CD4-positive, alpha-beta T cell (primary cell): ENCODE measurements at places on chromosomes 16 and 17. TPM values are rescaled to one million over a fixed set of nuclear protein-coding genes. Genes with fewer than 3 reads are reported as not detected.

- no peak for DNase-seq
- peaks cover 9% of the 10 kb centered on the region for H3K4me1 ChIP-seq
- no peak overlapping the region for H3K27ac ChIP-seq
Measured at GRCh38 chr17:37512442-37513068, 22.9 kb downstream of the DUSP14 start.

DNA sequence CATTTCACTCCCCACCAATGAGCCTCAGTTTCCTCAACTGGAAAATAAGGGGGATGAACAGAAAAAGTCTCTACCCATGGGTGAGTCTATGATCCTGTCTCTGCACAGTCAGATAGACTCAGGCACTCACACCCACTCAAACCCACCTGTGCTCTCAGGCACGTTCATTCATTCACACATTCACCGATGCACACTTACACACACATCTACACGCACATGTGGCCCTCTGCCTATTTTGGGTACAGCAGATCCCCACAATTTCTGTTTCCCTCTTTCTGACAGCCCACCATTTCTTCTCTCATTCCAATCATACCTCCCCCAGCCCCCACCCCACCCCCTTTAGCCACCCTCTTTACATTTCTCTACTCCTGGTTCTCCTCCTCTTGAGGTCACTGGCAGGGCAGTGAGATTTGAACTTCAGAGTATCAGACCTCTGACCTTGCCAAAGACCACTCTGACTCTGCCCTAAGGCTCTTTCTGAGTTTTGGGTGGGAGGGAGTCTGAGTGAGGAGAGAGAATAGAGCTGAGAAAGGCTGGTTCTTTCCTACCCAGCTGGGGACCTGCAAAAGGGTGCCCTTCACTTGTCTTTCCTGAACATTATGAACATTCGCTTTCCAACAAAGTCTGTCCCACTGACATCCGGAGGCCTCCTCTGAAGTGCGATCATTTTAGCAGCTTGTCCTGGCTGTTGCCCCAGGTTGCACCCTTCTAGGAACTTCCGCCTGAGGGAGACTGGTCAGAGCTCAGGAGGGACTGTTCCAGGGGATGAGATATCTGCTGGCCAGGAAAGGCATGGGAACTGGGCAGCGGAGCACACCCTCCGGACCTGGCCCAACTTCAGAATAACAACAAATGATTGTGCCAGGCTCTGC is 10.1 kb upstream of the COL1A1 start:
- H3K4me1 ChIP-seq = peaks cover 3% of the 10 kb centered on the region
- H3K27me3 ChIP-seq = peaks cover 14% of the 10 kb centered on the region
- no peak overlapping the region for H3K4me3 ChIP-seq
- DNase-seq = no peak
- H3K36me3 ChIP-seq = no peaks in the 10 kb centered on the region

DNA sequence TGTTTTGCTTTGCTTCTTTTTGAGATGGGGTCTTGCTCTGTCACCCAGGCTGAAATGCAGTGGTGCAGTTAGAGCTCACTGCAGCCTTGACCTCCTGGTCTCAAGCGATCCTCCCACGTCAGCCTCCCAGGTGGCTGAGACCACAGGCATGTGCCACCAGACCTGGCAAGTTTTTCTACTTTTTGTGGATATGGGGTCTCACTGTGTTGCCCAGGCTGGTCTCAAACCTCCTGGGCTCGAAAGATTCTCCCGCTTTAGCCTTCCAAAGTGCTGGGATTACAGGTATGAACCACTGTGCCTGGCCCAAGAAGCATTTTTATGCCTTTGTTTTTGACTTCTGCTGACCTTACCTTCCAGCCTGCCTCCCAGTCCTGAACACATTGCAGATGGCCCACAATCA is 10.1 kb downstream of the DNAAF1 start:
- H3K4me1 ChIP-seq = no peaks in the 10 kb centered on the region
- no peaks in the 10 kb centered on the region for H3K27me3 ChIP-seq
- DNase-seq = no peak
- no peak overlapping the region for H3K27ac ChIP-seq
- H3K4me3 ChIP-seq = no peak overlapping the region

Gene CD300LG
- total RNA-seq = not detected

DNA sequence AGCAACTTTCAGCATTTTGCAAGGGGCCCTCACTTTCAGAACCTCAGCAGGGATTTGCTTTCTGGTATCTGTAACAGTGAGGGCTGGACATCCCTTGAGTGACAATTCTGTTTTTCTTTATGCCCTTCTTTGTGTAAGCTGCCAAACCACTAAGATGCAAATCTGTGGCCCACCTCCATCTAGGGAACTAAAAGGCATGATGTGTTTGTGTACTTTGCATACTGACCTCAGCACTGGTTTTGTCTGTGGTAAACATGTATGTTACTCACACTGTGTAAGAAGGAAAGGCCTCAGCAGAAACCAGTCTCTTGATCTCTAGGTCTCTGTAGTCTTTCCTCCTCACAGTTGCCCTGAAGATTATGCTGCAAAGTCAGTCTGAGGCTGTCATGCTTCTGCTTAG is 396.6 kb upstream of the DYNLRB2 start:
- H3K27me3 ChIP-seq = no peaks in the 10 kb centered on the region
- H3K36me3 ChIP-seq = no peaks in the 10 kb centered on the region
- DNase-seq = no peak
- no peak overlapping the region for H3K4me3 ChIP-seq

DNA sequence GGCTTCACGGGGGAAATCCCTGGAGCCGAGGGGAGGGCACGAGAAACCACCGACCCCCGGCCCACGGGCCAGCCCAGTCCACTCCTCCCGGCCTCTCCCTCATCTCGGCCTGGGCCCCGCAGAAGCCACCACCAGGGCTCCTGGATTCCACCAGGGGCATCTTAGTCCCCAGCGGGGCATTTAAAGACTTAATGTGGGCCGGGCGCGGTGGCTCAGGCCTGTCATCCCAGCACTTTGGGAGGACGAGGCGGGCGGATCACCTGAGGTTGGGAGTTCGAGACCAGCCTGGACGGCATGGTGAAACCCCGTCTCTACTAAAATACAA is 24.1 kb upstream of the ABR start:
- no peaks in the 10 kb centered on the region for H3K27me3 ChIP-seq
- H3K36me3 ChIP-seq = no peaks in the 10 kb centered on the region
- no peak for DNase-seq
- peaks cover 42% of the 10 kb centered on the region for H3K4me1 ChIP-seq

DNA sequence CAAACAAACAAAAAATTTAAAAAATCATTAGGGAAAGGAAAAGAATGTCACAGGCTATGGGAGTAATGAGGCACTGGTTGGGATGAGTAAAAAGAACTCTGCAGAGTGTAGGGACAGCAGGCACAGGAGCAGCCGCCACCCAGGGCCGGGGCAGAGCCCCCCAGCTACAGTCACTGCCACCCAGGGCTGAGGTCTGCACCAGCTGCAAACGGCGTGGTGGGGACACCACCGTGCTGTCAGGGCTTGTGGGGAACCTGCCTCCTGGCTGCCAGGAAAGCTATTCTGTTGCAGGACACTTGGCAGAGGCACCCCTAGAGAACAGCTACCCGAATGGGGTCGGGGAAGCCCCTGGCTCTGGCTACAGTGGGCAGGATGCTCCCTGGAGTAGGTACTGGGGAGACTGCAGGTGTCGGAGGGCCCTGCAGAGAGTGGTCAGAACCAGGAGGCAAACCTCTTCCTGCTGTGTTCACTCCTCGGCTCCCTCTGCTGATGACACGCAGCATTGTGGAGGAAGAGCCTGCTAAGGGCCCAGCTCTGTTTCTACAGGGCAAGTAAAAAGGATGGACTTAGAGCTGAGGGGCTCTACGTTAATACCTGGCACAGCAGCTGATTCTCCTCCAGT is 32.3 kb upstream of the CAPN15 start:
- peak; percentile 20 for DNase-seq
- H3K36me3 ChIP-seq = peaks cover 16% of the 10 kb centered on the region

Gene EVI2A
- total RNA-seq = 37.8 TPM

DNA sequence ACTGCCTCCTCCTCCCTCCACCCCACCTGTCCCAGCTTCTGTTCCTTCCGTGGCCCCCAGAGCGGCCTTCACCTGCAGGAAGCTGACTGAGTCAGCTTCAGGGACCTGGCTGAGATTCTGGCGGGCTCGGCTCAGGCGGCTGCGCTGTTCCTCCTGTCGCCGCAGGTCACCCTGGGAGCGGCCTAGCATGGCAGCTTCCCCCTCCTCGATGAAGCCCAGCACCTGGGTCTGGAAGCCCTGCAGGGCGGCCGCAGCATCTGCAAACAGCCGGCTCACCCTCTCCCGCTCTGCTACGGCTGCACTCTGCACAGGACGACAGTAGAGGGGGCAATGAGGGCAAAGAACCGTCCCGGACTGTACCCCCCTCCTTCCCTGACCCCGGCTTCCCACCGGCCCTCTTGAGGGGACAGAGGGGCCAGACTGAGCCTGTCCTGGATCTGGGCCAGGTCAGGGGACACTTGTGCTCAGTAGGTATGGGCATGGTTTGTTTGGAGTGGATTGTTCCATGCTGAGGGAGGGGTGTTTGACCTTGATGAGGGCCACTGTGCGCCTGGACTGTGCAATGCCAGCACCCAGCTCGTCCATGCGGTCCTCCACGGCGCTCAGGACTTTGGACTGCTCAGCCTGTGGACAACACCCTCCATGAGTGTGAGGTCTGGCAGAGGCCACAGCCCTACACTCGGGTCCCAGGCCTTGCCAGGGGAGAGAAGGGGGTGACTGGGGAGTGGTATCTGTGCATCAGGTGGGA is 2.0 kb downstream of the TRIM47 start:
- peak; percentile 80 for DNase-seq
- no peaks in the 10 kb centered on the region for H3K27me3 ChIP-seq
- H3K36me3 ChIP-seq = peaks cover 6% of the 10 kb centered on the region
- peak overlapping the region; percentile 60 for H3K4me3 ChIP-seq
- H3K27ac ChIP-seq = peak overlapping the region; percentile 66
- peaks cover 60% of the 10 kb centered on the region for H3K4me1 ChIP-seq

Gene PIRT
- not detected for total RNA-seq

DNA sequence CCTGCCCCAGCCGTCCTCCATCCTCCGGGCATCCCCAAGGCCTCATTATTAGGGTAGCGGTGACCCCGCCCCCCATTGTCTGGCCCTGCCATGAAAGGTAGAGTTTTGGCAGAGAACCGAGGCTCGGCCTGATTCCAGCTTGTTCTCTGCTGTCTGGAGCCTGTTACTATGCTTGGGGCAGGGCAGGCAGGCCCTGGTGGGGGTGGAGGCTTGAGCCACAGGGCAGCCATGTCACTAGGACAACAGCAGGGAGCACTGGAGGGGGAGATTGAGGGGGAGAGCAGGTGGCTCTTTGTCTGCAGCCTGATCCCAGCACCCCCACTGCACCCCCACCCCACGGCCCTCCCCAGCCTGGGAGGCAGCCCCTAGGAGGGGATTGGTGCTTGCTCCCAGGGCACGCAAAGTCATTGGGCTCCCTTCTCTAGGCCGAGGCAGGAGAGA is 15.4 kb downstream of the RHBDL3 start:
- no peaks in the 10 kb centered on the region for H3K36me3 ChIP-seq
- no peaks in the 10 kb centered on the region for H3K4me1 ChIP-seq
- no peak overlapping the region for H3K27ac ChIP-seq
- no peak for DNase-seq
- no peak overlapping the region for H3K4me3 ChIP-seq
- H3K27me3 ChIP-seq = no peaks in the 10 kb centered on the region

Gene TRPV2
- 42.8 TPM for total RNA-seq

GRCh38 chr17:76797241-76797840 is 59.4 kb downstream of the MFSD11 start:
- no peaks in the 10 kb centered on the region for H3K4me1 ChIP-seq
- no peaks in the 10 kb centered on the region for H3K36me3 ChIP-seq
- H3K4me3 ChIP-seq = no peak overlapping the region
- H3K27ac ChIP-seq = no peak overlapping the region

GRCh38 chr17:39612291-39612894 is 4.7 kb upstream of the NEUROD2 start:
- H3K27ac ChIP-seq = no peak overlapping the region

- no peaks in the 10 kb centered on the region for H3K36me3 ChIP-seq
- H3K27ac ChIP-seq = no peak overlapping the region
- H3K27me3 ChIP-seq = no peaks in the 10 kb centered on the region
Measured at GRCh38 chr16:88993166-88993761, 16.3 kb upstream of the CBFA2T3 start.

- DNase-seq = no peak
- no peaks in the 10 kb centered on the region for H3K27me3 ChIP-seq
- no peak overlapping the region for H3K27ac ChIP-seq
- H3K4me1 ChIP-seq = no peaks in the 10 kb centered on the region
- H3K36me3 ChIP-seq = no peaks in the 10 kb centered on the region
Measured at GRCh38 chr16:85880861-85881260, 18.1 kb upstream of the IRF8 start.

GRCh38 chr16:63461248-63461841 is 1425.1 kb upstream of the CDH8 start:
- no peaks in the 10 kb centered on the region for H3K36me3 ChIP-seq
- H3K27ac ChIP-seq = no peak overlapping the region
- no peaks in the 10 kb centered on the region for H3K4me1 ChIP-seq
- no peak overlapping the region for H3K4me3 ChIP-seq

Gene NPTX1
- total RNA-seq = 0.58 TPM

- H3K27ac ChIP-seq = peak overlapping the region; percentile 71
- H3K4me3 ChIP-seq = peak overlapping the region; percentile 99
- DNase-seq = no peak
- peaks cover 35% of the 10 kb centered on the region for H3K4me1 ChIP-seq
Measured at GRCh38 chr16:30761427-30761927, 385 bp downstream of the CFAP119 start.

Gene HP
- total RNA-seq = not detected

GRCh38 chr17:15436473-15437302 is 30.7 kb downstream of the CDRT4 start:
- H3K4me1 ChIP-seq = peaks cover 13% of the 10 kb centered on the region
- H3K27me3 ChIP-seq = no peaks in the 10 kb centered on the region
- H3K36me3 ChIP-seq = peaks cover 6% of the 10 kb centered on the region
- no peak overlapping the region for H3K4me3 ChIP-seq
